ENCODE measurements at places on chromosomes 6 and 20. TPM values are rescaled to one million over a fixed set of nuclear protein-coding genes. Genes with fewer than 3 reads are reported as not detected.

- no peaks in the 10 kb centered on the region for H3K27me3 ChIP-seq
- H3K36me3 ChIP-seq: no peaks in the 10 kb centered on the region
- H3K27ac ChIP-seq: no peak overlapping the region
- no peak for DNase-seq
- no peaks in the 10 kb centered on the region for H3K4me1 ChIP-seq
These were observed 917.8 kb upstream of the ADGRB3 start for GRCh38 chr6:67717281-67717680.

GRCh38 chr20:10653599-10654249 lies 20.1 kb downstream of the JAG1 start:
- H3K27ac ChIP-seq: peak overlapping the region; percentile 71
- peak overlapping the region; percentile 43 for H3K4me3 ChIP-seq

- H3K27me3 ChIP-seq: peaks cover 40% of the 10 kb centered on the region
- no peaks in the 10 kb centered on the region for H3K4me1 ChIP-seq
- no peak overlapping the region for H3K27ac ChIP-seq
- H3K36me3 ChIP-seq: no peaks in the 10 kb centered on the region
- no peak for DNase-seq
- H3K4me3 ChIP-seq: no peak overlapping the region
These were observed 147.5 kb upstream of the SYNDIG1 start for GRCh38 chr20:24321973-24322372.

- H3K36me3 ChIP-seq: no peaks in the 10 kb centered on the region
- H3K4me3 ChIP-seq: no peak overlapping the region
- no peak overlapping the region for H3K27ac ChIP-seq
- H3K27me3 ChIP-seq: peaks cover 10% of the 10 kb centered on the region
- no peak for DNase-seq
These were observed 73.9 kb upstream of the NRSN1 start for GRCh38 chr6:24051942-24052589.

DNA sequence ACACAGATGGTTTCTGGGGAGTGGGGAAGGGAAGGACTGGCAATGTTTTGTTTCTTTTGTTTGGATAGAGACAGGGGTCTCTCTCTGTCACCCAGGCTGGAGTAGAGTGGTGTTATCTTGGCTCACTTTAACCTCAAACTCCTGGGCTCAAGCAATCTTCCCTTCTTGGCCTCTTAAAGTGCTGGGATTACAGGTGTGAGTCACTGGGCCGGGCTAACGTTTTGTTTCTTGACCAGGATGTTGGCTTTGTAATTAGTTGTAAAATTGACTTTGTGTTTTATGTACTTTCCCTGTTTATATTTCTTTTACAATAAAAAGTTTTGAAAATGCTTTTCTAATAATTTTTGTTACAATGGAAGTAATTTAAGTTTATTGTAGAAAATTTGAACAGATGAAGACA lies 10.9 kb downstream of the SPATS1 start:
- H3K4me1 ChIP-seq: no peaks in the 10 kb centered on the region
- H3K27me3 ChIP-seq: peaks cover 17% of the 10 kb centered on the region
- no peak for DNase-seq
- no peak overlapping the region for H3K4me3 ChIP-seq
- no peak overlapping the region for H3K27ac ChIP-seq

DNA sequence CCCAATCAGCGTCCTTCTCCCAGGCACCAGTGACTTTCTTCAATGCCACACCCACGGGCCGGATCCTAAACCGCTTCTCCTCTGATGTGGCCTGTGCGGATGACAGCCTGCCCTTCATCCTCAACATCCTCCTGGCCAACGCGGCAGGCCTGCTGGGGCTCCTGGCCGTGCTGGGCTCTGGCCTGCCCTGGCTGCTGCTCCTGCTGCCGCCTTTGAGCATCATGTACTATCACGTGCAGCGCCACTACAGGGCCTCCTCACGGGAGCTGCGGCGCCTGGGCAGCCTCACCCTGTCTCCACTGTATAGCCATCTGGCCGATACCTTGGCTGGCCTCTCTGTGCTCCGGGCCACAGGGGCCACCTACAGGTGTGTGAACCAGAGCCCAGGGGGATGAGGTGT lies 9.8 kb downstream of the DLK2 start:
- peaks cover 97% of the 10 kb centered on the region for H3K36me3 ChIP-seq
- H3K27ac ChIP-seq: no peak overlapping the region
- peaks cover 8% of the 10 kb centered on the region for H3K4me1 ChIP-seq
- DNase-seq: no peak
- no peak overlapping the region for H3K4me3 ChIP-seq

DNA sequence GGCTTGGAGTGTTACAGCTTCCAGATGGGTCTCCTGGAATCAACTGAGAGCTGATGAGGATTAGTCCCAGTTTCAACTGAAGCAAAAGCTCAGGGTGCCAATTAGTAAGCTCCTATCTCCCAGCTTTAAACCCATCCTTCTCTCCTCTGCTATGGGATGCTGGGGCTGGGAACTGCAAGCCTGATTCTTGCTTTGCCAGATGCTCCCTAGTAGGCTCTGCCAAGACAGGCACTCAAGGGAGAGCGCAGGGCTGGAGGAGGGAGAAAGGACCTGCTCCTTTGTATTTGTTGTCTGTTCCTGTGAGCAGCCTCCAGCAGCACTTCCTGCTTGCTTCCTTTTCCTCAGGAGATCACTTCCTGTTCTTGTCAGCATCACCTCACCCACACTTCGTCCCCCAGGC lies 309.7 kb downstream of the KIF16B start:
- H3K27ac ChIP-seq: no peak overlapping the region
- H3K4me1 ChIP-seq: peaks cover 15% of the 10 kb centered on the region
- no peak overlapping the region for H3K4me3 ChIP-seq

- H3K27ac ChIP-seq: no peak overlapping the region
- no peaks in the 10 kb centered on the region for H3K36me3 ChIP-seq
- no peaks in the 10 kb centered on the region for H3K4me1 ChIP-seq
- peaks cover 19% of the 10 kb centered on the region for H3K27me3 ChIP-seq
These were observed 762 bp downstream of the SIRPB1 start for GRCh38 chr20:1618954-1619540.

- peaks cover 25% of the 10 kb centered on the region for H3K4me1 ChIP-seq
- H3K4me3 ChIP-seq: peak overlapping the region; percentile 66
- H3K27ac ChIP-seq: peak overlapping the region; percentile 63
- no peak for DNase-seq
- H3K27me3 ChIP-seq: no peaks in the 10 kb centered on the region
These were observed 53.5 kb upstream of the BTN3A2 start for GRCh38 chr6:26311385-26312095.

GRCh38 chr6:98787435-98787834 lies 46.9 kb upstream of the POU3F2 start:
- H3K4me3 ChIP-seq: no peak overlapping the region
- peaks cover 92% of the 10 kb centered on the region for H3K27me3 ChIP-seq
- H3K4me1 ChIP-seq: peaks cover 5% of the 10 kb centered on the region
- no peak for DNase-seq
- no peaks in the 10 kb centered on the region for H3K36me3 ChIP-seq
- H3K27ac ChIP-seq: no peak overlapping the region

GRCh38 chr6:11128608-11129007 lies 17.1 kb upstream of the ERVFRD-1 start:
- no peak for DNase-seq
- H3K4me3 ChIP-seq: no peak overlapping the region

GRCh38 chr6:14109411-14109826 lies 8.2 kb upstream of the CD83 start:
- H3K4me3 ChIP-seq: no peak overlapping the region
- no peak overlapping the region for H3K27ac ChIP-seq
- no peaks in the 10 kb centered on the region for H3K36me3 ChIP-seq

ANGPT4 gene
- total RNA-seq: 0.05 TPM

MYBL2 gene
- total RNA-seq: 0.44 TPM

TINAG gene
- 0.41 TPM for total RNA-seq

SCGN gene
- total RNA-seq: 1.6 TPM

PI16 gene
- 25.9 TPM for total RNA-seq

SEMG1 gene
- total RNA-seq: not detected

CRYBG1 gene
- 1.3 TPM for total RNA-seq

VGLL2 gene
- 2.4 TPM for total RNA-seq

All from left ventricle myocardium inferior (tissue), 1 donor.